ENCODE measurements at places on chromosomes 3 and 15. TPM values are rescaled to one million over a fixed set of nuclear protein-coding genes. Genes with fewer than 3 reads are reported as not detected.

The UBXN7 gene
- total RNA-seq = 21.7 TPM

The CCDC39 gene
- total RNA-seq = not detected

The VEPH1 gene
- total RNA-seq = 7.2 TPM

The IMPG2 gene
- total RNA-seq = 0.24 TPM

The CLEC3B gene
- total RNA-seq = 28.2 TPM

All from suprapubic skin (tissue), 4 donors.